ENCODE measurements at places on chromosomes 6 and 20. TPM values are rescaled to one million over a fixed set of nuclear protein-coding genes. Genes with fewer than 3 reads are reported as not detected.

- peak; percentile 48 for DNase-seq
These were observed 39.3 kb upstream of the OSTM1 start for GRCh38 chr6:108113557-108114519.

- DNase-seq, result no peak
These were observed 1.0 kb downstream of the ITPA start for GRCh38 chr20:3210346-3210745.

Gene ERVFRD-1
- not detected for total RNA-seq

Gene XPO5
- 30.0 TPM for total RNA-seq

Gene CCN6
- not detected for total RNA-seq

DNA sequence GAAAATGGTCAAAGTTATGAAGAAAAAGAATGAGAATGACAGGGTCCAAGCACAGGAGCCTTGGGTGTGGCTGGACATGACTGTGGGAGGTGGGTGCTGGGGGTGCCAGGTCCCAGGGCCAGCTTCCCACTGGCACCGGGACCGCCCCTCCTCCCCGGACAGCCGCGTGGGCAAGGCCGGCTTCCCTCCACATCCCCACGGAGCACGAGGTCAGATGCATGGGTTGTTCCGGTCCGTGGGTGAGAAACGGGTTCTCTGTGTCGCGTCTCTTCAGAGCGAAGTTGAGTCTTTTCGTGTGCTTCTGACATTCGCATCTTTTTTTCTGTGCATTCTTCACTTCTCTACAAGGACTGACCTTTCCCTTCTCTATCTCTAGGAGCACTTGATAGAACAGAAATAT lies 30.1 kb downstream of the KIF25 start:
- no peak for DNase-seq

Gene NNAT
- total RNA-seq, result 2.8 TPM

GRCh38 chr6:111724039-111724438 lies 118.4 kb upstream of the TRAF3IP2 start:
- no peak for DNase-seq

DNA sequence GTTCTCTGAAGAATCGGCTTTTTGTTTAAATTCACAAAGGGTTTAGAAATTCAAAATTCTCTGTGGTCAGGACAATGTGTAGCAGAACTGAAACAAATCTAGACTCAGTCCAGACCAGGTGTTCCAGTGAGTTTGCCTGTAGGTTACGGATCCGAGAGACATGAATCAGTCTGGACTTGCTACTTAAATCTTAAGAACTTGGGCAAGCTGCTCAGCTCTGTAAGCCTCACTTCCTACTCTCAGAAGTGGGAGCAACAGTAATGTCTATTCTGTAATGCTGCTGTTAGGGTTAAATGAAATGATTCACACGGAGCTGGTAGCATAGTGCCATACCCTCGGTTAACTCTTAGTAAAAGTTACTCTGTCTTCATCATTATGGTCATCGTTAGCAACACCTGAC lies 37.7 kb downstream of the HECA start:
- no peak for DNase-seq

GRCh38 chr6:132819405-132820161 lies 5.2 kb downstream of the RPS12 start:
- DNase-seq, result peak; percentile 51

Gene OR12D3
- not detected for total RNA-seq

Gene RAB23
- 28.9 TPM for total RNA-seq

DNA sequence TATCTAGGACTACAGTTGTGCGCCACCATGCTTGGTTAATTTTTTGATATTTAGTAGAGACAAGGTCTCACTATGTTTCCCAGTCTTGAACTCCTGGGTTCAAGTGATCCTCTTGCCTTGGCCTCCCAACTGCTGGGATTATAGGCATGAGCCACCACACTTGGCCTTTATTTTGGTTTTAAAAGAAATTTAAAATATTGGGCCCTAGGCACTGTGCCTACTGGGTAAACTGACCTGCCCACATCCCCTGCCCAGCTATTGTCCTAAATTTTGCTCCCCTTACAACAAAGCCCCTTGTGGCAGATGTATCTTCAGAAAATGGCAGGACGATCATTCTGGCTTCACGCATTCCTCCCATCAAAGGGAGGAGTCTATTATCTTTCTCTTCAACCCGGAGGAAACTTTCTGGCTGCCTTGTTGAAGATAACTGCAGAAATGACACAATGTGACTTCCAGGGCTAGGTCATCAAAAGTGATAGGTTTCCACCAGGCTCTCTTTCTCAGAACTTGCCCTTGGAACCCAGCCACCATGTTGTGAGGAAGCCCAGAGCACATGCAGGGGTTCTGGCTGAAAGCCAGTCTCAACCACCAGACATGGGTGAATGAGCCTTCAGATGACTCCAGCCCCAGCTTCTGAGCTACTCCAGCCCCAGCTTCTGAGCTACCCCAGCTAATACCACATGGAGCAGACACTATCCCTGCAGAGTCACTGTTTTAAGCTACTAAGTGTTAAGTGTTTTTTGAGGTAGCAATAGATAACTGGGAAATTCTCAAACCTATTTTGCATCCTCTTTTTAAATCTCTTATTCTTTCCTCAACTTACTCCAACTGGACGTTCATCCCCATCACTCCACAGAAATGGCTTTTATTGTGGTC lies 4.6 kb upstream of the GUCA1B start:
- DNase-seq, result peak; percentile 68

- DNase-seq, result no peak
These were observed 766 bp downstream of the PRICKLE4 start for GRCh38 chr6:41781366-41781730.

- DNase-seq, result no peak
These were observed 85.5 kb upstream of the FLRT3 start for GRCh38 chr20:14422892-14423291.

DNA sequence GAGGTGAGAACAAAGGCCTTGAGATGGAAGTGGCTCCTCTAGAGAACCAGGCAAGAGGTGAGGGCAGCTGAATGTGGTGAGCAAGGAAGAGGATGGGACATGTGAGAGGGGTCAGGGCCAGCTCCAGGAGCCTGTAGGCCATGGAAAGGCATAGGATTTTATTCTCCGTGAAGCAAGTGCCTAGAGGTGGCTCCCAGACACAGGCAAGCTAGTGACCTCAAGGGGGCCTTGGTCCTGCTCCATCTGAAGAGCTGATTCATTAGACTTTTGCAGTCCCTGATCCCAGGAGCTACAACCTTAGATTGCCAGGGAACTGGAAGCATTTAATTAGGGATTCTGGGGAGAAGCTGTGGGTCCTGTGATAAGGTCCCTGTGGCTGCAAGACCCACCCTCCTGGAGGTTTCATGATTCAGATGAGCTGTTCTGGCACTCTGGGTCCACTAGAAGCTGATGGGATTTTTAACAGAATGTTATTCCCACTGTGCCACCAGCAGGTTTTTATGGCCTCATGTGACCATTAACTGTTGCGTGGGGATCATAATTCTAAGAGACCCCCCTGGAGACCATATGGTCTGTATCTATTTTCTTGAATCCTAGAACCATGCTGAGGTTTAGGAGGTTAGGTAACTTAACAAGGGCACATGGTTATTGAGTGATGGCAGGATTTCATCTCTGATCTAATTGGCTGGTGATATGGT lies 90.5 kb downstream of the ELOVL5 start:
- DNase-seq, result no peak

DNA sequence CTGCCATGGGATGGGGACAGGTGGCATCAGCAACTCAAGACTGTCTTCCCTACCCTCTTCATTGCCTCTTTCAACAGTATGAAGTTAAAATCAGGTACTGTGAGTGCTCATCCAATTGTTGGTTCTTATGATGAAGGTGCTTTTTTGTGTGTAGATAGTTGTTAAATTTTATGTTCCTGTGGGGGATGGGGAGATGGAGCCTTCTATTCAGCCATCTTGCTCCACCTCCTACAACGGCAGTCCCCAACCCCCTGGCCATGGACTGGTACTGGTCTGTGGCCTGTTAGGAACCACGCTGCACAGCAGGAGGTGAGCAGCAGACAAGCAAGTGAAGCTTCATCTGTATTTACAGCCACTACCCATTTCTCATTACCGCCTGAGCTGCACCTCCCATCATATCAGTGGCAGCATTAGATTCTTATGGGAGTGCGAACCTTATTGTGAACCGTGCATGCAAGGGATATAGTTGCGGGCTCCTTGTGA lies 47.8 kb upstream of the TOP1 start:
- DNase-seq, result no peak

DNA sequence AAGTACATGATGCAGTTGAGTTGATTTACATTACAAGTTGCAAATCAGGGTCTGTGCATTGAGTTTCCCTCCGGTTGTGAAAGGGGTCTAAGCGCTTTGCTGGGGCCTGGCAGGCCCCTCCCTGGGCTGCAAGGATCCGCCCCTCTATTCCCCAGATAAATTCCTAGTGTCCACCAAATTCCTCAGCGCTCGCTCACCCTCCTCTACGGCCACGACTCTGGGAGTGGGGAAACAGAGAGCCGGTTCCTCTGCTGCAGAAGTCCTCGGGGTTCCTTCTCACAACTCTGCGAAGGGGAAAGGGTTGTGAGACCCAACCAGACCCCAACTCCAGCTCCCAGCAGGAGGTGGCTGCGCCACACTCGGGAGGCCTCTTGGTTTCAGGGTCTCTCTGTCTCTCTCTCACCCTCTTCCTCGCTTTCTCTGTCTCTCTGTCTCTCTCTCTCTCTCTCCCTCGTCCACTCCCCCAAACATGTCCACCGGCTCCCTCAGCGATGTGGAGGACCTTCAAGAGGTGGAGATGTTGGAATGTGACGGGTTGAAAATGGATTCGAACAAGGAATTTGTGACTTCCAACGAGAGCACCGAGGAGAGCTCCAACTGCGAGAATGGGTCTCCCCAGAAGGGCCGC lies at the start of gene TCF21:
Gene TCF21 (plus strand): TSS at position 185 of the 628 bp plus-strand sequence. CDS start 285 bp downstream, at position 470.
- DNase-seq, result peak; percentile 85

Gene SAMD3
- 3.1 TPM for total RNA-seq

- DNase-seq, result peak; percentile 94
These were observed 4.6 kb downstream of the SYTL3 start for GRCh38 chr6:158654498-158654897.

DNA sequence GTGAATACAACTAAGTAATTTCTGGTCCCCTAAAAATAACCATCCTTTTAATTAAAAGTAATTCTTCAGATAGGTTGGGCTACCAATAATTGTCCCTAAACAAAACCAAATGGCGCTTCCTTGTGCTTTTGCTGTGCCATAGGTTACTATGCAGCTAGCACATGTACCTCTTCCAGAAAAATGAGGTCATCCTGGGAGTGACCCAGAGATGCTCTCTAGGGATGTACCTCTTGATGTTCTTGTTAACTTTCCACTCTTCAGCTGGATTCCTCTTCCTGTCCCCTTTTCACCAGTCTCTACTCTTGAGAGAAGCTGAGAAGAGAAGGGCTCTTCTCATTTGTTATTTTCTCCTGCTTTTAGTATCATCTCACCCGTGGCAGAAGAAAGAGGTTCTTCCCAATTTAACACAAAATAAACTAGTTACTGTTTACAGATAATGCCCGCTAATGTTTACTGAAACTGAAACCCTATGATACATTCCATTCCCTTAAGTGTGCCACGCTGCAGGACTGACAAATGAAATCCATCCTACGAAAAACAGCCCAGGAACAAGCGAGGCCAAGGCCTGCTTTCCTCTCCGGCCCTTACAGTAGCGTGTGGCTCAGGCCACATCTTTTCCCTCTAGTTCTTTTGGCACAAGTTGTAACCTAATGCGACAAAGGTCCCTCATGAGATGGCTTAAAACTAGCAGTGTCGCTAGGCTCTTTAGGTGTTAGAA lies 24.2 kb downstream of the MRS2 start:
- DNase-seq, result no peak

DNA sequence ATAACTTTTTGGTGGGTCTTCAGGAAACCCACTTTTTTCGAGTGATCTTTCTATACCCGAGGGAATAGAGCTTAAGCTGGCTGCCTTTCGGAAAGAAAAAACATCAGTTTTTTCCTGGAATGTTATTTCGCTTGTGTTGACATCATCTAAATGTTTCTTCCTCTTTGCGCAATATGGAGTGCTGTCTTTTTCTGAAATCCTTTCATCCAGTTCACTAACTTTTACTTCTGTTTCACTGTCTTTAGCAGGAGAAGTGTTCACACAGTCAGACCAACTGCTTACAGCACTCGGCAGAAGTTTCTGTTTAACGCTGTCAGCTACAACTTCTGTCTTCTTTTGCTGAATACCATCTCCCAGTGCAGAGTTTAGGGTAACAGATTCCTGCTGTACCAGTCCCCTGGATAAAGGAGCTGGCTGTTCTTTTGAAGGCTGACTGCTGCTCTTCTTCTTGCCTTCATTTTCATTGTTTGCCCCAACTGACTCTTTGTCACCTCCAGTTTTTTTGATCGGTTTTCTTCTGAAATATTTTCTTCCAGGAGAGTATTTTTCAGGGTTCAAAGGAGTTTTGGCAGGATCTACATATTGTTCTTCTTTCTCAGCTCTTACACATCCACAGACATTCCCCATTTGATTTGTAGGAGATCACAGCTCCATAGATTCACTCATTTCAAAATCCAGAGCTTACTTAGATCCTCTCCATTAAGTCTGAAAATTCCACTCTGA lies 50.0 kb upstream of the DST start:
- peak; percentile 78 for DNase-seq

Gene TDRD6
- not detected for total RNA-seq

GRCh38 chr6:52598123-52598823 lies 21.4 kb upstream of the TRAM2 start:
- peak; percentile 74 for DNase-seq

DNA sequence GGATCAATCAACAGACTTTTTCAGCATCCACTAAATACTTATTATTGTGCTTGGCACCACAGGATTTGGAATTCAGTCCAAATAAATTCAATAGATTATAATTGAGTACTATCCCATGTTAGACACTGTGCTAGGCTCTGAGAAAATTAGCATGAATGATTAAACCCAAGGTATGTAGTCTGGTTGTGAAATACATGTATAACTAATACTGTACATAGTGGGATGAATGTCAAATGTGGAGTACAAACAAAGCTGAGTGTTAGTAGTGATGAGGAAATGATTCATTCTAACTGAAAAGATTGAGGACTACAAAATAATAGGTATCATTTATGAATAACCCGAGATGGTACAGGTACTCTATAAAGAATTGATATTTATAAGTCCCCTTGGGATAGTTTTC lies 111.9 kb upstream of the FLRT3 start:
- DNase-seq, result peak; percentile 45

Gene TRIM31
- total RNA-seq, result not detected

GRCh38 chr6:110456694-110457093 lies 19.7 kb downstream of the SLC22A16 start:
- DNase-seq, result no peak

Gene NEURL2
- total RNA-seq, result 0.56 TPM

DNA sequence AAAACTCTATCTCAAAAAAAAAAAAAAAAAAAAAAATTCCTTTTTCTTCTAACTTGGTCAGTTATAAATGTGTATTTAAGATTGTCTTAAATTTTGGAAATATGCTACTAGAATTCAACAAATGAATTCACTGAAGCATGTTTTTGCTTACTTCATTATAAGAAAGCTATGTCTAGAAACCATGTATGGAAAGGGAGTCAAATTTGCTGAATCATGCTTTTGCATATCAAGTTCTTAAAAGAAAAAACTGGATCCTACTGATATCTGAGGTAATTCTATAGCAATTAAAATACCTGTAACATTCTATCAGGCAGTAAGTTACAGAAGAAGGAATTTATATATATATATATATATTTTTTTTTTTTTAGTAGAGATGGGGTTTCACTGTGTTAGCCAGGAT lies 27.7 kb downstream of the AKIRIN2 start:
- no peak for DNase-seq

- DNase-seq, result no peak
These were observed 19.2 kb upstream of the SPDEF start for GRCh38 chr6:34575326-34575725.

Gene ECT2L
- total RNA-seq, result not detected

Gene PNPLA1
- total RNA-seq, result not detected

Gene MYH7B
- not detected for total RNA-seq

GRCh38 chr6:27441001-27441400 lies 31.9 kb downstream of the ZNF184 start:
- DNase-seq, result peak; percentile 1

Gene FKBP1C
- total RNA-seq, result 0.72 TPM

- DNase-seq, result peak; percentile 56
These were observed 41.2 kb downstream of the C6orf132 start for GRCh38 chr6:42101186-42101657.

Data from IMR-90 (cell line).